NCI-H510A (cell line): ENCODE measurements at places on chromosomes 5 and 9.

DNA sequence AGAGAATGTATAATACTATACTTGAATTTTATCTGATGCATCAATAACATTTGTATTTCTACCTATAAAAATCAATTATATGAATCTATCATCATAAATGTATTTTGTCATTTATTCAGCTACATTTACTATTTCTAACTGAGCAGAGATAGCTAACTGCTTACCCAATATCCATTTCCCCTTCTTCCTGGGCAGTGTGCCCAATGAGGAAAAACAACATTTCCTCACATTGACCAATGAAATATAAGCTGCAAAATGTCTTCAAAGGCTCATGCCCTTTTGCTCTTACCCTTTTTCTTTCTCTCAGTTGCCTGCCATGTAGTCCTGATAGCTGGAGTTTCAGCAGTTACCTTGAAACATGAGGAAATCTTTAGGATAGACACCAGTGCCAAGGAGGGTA, 385.8 kb upstream of the PCSK5 start:
- DNase-seq = no peak

DNA sequence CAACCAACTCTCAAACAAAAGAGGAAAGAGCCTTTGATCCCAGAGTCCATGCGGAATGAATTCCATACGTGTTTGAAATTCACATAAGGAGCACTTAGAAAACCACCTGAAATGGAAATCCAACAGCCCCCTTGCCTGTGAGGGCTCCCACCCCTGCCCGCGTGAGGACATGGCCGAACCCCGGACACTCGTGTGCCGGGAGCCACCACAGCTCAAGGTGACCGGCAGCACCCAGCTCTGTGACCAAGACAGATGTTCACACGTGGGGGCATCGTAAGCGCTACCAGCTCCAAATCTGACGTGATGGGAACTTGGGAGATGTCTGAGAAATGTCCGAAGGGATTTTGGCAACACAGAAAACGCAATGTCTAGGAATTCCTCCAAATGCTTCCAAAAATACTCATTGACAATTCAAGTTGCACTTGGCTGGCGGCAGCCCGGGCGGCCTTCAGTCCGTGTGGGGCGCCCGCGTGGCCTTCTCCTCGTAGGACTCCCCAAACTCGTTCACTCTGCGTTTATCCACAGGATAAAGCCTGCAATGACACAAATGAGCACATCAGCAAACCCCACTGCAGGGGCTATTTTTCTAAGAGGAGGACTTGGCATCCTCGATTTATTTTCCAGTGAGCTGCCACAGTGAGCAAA, 23.2 kb upstream of the TERT start:
- DNase-seq = no peak

GRCh38 chr9:99356512-99356971, 134.5 kb downstream of the SEC61B start:
- DNase-seq = no peak

GRCh38 chr5:180172447-180173197, 36.4 kb downstream of the RASGEF1C start:
- no peak for DNase-seq

GRCh38 chr9:19102181-19102630, 498 bp downstream of the HAUS6 start:
- DNase-seq = no peak

GRCh38 chr5:115381911-115382662, 85.6 kb upstream of the CCDC112 start:
- DNase-seq = no peak

GRCh38 chr5:139806111-139806510, 10.5 kb downstream of the PSD2 start:
- DNase-seq = no peak

- DNase-seq = no peak
Measured at GRCh38 chr9:121394292-121394691, 24.2 kb upstream of the STOM start.

GRCh38 chr5:116419258-116419657, 155.4 kb downstream of the SEMA6A start:
- DNase-seq = no peak

DNA sequence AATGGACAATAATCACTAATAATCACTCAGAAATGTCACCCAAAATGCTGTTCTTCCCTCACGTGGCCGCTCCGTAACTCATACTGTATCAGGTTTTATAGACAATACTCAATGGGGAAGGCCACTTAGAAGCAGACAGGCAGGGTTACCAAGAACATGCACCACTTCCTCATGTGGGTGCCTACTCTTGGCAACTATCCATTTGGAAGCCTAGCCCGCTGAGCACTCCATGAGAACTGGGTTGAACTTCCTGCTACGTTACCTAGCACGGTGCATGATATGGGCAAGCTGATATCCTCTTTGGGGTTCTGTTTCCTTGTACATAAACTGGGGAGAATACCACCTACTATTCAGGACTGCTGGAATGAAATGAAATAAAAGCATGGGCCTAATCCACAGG, 14.3 kb downstream of the DAP start:
- DNase-seq = no peak

- no peak for DNase-seq
Measured at GRCh38 chr5:72619251-72619650, 112.0 kb upstream of the ZNF366 start.

DNA sequence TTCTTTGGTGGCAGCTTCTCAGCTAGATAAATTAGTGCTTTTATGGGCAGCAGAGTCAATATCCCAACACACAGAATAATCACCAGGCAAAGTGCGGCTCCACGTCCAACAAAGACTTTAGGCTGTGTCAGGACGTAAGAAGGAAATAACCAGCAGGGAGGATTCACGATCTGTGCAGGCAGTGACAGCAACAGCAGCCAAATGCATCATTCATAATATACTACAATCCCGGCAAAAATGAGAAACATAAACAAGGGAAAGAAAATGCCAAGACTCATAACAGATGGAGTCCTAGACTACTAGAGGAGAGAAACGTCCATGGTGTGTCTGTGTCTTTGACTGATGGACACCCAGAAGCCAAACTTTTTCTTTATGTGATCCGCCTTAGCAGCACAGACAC, 100.7 kb downstream of the LMNB1 start:
- no peak for DNase-seq

- DNase-seq = no peak
Measured at GRCh38 chr9:76414661-76415060, 20.4 kb upstream of the RFK start.

DNA sequence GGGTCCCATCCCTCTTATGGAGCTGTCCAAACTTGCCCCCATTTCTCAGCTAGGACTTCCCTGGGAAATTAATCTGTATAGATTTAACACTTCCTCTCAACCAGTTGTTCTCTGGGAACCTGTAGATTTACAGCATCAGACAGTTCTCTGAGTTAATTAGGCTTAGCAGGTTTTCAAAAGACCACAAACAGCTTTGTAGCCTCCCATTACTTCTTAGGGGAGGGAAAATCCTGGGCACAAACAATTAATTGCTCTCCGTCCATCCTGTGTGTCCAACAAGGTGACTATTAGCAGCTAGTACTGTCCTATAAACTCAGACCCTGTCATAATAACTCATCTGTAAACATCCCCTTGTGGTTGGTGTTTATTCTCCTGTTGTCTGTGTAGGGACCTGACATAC, 197.9 kb downstream of the GOLPH3 start:
- no peak for DNase-seq

- no peak for DNase-seq
Measured at GRCh38 chr9:137703842-137704508, 85.2 kb downstream of the EHMT1 start.

DNA sequence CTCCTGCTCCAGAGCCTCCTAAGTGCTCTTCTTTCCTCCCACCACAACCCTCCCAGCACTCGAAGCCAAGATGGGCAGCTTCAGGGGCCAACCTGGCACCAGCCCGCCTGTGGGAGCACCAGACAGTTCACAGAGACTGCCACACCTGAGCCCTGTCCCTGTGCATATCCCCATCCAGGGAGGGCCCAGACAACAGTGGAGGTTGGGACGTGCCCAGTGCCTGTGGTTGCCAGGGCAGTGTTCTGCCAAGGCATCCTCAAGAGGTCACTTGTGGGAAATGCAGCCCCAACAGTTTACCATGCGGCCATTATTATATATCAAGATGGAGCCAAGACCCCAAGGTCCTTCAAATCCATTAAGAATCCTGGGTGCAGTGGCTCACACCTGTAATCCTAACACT, 23.0 kb upstream of the TRIO start:
- no peak for DNase-seq

GRCh38 chr9:136079916-136080246, 15.2 kb downstream of the NACC2 start:
- DNase-seq = no peak

GRCh38 chr5:156913719-156914370, 49.2 kb downstream of the TIMD4 start:
- DNase-seq = peak; percentile 64

GRCh38 chr5:107213025-107213424, 457.7 kb downstream of the EFNA5 start:
- no peak for DNase-seq

GRCh38 chr5:111792471-111793058, 35.6 kb upstream of the NREP start:
- no peak for DNase-seq

- peak; percentile 95 for DNase-seq
Measured at GRCh38 chr9:129835128-129835859, at the start of the genes C9orf78 and USP20. Gene C9orf78 (minus strand): TSS chr9:129835275. CDS start chr9:129835221, 54 bp downstream. Gene USP20 (plus strand): TSS chr9:129835458. CDS start chr9:129852556, 17,098 bp downstream.

- DNase-seq = no peak
Measured at GRCh38 chr9:96721303-96721702, 56.6 kb downstream of the ZNF510 start.

- DNase-seq = no peak
Measured at GRCh38 chr9:75754080-75754479, 136.4 kb upstream of the PCSK5 start.

DNA sequence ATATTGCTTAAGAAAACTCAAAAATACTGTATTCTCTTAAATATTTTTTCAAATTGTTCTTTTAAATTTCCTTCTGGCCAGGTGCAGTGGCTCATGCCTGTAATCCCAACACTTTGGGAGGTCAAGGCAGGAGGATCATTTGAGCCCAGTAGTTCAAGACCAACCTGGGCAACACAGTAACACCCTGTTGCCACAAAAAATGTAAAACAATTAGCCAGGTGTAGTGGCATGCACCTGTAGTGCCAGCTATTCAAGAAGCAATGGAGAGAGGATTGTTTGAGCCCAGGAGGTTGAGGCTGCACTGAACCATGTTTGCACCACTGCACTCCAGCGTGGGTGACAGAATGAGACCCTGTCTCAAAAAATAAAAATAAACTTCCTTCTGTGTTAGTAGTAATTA, 94.3 kb downstream of the STRBP start:
- DNase-seq = no peak

DNA sequence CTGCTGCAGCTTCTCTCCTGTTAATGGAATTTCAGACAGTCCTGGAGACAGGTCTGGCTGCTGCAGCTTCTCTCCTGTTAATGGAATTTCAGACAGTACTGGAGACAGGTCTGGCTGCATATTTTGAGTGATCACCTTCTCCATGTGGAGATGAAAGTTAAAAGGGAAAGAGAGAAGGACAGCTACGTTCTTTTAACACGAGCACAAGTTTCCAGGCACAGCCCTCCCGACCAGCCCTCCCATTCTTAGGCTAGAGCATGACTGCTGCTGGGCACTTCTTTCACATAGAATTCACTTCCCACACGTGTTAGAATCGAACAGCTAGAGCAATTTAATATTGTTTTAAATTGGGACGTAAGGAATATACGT, 133.3 kb upstream of the DMRT1 start:
- DNase-seq = no peak

- no peak for DNase-seq
Measured at GRCh38 chr5:125181159-125181558, 434.7 kb upstream of the ZNF608 start.

DNA sequence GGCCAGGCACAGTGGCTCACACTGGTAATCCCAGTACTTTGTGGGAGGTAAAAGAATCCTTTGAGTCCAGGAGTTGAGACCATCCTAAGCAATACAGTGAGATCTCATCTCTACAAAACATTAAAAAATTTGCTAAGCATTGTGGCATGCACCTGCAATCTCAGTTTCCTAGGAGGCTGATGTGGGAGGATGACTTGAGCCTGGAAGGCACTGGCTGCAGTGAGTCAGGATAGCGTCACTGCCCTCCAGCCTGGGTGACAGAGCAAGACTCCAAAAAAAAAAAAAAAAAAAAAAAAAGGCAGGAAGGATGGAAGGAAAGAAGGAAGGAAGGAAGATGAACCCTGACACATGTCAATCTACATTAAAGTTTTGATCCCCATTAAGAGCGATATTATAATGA, 1452.2 kb upstream of the ACO1 start:
- no peak for DNase-seq

DNA sequence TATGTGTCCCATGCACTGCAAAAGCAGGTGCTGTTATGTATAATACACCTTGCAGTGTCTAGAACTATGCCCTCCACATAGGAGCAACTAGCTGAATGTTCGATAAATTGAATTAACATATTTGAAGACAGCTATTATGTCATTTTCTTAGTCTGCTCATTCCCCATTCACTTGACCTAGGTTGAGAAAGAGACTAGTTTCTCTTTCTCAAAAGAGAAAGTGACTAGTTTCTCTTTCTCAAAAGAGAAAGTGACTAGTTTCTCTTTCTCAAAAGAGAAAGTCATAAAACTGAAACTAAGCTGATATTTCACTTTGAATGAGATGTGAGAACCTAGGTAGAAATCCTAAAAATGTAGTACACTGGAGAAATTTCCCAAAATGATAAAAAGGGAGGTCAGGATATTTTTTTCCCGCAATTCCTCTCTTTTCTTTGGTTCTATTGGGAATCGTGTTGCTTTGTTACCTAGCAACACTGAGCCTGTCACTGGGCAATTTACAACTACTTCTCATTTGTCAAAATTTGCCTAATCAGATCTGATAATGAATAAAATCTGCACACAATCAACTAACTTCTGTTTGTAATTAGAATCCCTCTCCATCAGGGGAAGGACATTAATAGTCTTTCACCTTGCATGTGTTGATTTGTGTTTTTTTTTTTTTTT, 132.0 kb upstream of the GRIA1 start:
- DNase-seq = no peak

- DNase-seq = no peak
Measured at GRCh38 chr5:89309268-89309667, 426.3 kb upstream of the MEF2C start.

DNA sequence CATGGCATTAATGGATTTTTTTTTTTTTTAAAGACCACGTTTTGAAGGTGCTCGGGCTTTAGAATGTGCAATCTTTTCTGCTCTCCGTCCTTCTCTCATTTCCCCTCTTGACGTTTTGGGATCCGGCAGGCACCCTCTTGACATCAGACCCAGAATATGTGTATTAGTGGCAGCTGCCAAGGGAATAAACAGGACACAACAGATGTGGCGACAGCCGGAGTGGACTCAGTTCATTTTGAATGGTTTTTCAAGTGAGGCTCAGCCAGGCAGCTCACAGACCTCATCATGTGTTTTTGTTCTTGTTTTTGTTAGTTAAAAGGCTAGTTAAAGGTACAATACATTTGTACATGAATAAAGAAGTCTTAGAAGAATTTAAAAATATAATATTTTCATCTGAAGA, 365.0 kb upstream of the SEMA6A start:
- DNase-seq = no peak
